ENCODE measurements at places on chromosomes 1 and 21.

GRCh38 chr1:221740993-221741702 lies 741 bp downstream of the DUSP10 start:
- DNase-seq: peak; percentile 57

GRCh38 chr1:229150518-229150917 lies 120.4 kb upstream of the RAB4A start:
- DNase-seq: no peak

GRCh38 chr1:160542303-160542945 lies 19.4 kb upstream of the SLAMF6 start:
- peak; percentile 28 for DNase-seq

DNA sequence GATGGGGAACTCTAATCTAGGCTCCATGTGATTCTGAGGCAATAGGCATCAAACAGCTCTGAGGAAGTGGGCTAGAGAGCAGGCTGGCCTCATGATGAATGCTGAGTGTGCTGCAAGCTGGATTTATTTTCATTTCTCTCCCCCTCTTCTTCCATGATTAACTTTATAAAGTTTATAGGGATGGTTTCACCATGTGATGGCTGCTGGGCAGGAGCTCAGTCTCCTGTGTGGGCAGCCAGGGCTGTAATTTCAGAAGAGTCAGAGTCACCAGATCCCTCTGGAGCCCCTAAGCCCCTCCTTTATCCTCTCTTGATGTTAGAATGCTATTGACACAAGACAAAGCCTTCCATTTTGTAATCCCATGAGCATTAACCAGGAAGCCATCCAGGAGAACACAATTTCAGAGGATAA lies 143.6 kb downstream of the CNIH3 start:
- no peak for DNase-seq

GRCh38 chr1:8701794-8702471 lies 115.5 kb downstream of the RERE start:
- peak; percentile 58 for DNase-seq

GRCh38 chr21:15264084-15264665 lies 199.4 kb upstream of the NRIP1 start:
- no peak for DNase-seq
